ENCODE measurements at places on chromosomes 5 and 9.

DNA sequence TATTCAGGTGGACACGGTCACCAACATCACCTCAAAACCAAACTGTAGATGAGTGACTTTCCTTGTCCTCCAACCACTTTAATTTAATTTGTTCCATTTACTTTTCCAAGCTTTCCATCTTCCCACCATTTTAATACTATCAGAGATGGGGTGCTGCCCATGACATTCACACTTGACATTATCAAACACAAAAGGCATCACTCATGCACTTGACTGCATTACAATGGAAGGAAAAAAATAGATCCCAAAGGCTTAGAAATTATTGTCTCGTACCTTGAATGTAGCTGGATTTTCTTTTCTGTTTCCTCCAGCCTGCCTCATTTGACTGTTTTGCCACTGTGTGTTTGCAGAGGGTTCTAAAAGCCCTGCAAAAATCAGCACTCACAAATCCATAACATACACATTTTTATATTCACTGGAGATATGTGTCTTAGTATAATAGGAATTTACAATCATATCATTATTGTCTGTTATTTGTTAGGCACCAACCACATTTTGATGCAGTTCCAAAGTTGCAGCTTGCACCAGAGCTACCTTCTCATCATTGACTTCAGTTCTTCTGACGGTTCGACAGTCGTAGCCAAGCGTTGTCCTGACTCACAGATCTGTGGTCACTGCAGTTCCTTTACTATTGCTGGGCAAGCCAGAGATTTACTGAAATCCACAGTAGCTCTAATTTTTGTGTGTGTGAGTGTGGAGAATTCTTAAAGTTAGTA is 712.3 kb upstream of the WWC1 start:
- no peak for DNase-seq

GRCh38 chr5:108260117-108260857 is 121.6 kb downstream of the FBXL17 start:
- DNase-seq = peak; percentile 65

DNA sequence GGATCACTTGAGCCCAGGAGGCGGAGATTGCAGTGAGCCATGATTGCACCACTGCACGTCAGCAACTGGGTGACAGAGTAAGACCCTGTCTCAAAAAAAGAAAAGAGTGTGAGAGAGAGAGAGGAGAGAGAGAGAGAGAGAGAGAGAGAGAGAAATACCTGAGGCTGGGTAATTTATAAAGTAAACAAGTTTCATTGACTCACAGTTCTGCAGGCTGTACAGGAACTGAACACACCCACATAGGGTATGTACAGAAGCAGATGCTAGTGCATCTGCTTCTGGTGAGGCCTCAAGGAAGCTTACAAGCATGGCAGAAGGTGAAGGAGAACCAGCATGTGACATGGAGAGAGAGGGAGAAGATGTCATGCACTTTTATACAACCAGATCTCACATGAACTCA is 46.4 kb upstream of the CHD1 start:
- no peak for DNase-seq

DNA sequence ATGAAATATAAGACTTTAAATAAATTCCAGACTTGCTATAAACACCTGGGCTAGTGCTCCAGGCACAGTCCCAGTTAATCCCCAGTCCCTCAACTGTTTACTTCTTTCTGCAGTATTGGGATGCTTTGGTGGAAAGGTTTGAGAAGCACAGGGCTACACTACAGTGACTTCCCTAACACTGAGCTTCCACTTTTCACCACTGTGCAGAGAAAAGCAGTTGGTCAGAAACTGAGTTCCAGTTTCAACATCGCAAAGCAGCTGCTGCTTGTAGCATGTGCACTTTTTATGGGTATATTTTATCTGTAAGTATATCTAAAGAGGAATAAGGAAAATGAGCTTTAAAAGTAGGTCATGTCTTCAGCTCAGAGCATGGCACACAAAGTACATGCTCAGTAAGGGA is 339.7 kb downstream of the NTRK2 start:
- DNase-seq = no peak
